ENCODE measurements at places on chromosomes 4 and X.

GRCh38 chr4:185119927-185120630, 23.0 kb upstream of the SLC25A4 start:
- no peak for DNase-seq

GRCh38 chr4:16026160-16026761, 57.6 kb downstream of the PROM1 start:
- DNase-seq: peak; percentile 63

DNA sequence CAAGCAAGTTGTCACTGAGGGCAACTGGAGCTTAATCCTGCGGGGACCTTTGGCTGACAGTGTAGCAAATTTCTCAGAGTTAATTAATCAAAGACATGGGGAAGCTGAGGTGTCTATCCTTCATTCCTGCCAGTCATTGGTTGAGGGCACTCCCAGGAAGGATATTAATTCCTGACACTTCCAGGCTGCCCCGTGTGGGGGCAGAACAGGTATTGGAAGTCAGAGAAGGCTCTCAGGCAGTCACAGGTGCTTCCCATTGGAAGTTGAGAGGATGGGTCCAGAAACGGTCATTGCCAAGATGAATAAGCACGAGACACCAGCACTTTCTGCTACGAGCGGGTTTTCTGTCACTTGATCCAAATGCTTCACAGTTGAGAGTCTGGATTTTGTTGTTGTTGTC, 29.1 kb upstream of the CD38 start:
- DNase-seq: peak; percentile 22

DNA sequence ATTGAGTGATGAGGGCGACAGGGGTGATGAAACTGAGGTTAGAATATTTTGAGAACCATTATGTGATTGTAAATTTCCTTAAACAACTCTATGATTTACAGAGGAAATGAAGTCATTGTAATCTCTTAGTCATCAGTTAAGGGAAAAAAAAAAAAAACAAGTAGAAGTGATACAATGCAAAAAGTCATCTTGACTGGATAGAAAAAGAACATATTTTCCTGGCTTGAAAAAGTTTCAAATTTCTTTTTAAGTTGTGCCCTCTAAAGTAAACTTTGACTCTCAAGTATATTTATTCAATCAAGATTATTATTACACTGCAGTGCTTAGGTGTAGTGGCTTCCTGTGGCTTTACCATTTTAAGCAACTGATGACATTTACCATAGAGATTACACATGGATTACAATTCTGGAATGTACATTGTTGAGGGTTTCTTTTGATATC, 40.6 kb downstream of the GABRB1 start:
- no peak for DNase-seq

- no peak for DNase-seq
Observed at GRCh38 chrX:154833746-154834274, 652 bp downstream of the SMIM9 start.

- DNase-seq: peak; percentile 33
Observed at GRCh38 chrX:12065251-12065650, 73.0 kb upstream of the FRMPD4 start.

DNA sequence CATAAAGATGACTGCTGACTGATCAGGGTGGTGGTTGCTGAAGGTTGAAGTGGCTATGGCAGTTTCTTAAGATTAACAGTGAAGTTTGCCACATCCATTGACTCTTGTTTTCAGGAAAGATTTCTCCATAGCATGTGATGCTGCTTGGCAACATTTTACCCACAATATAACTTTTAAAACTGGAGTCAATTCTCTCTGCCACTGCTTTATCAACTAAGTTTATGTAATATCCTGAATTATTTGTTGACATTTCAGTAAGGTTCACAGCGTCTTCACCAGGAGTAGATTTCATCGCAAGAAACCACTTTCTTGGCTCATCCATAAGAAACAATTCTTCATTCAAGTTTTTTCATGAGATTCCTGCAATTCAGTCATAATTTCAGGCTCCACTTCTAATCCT, 166.5 kb upstream of the SPRY1 start:
- no peak for DNase-seq

DNA sequence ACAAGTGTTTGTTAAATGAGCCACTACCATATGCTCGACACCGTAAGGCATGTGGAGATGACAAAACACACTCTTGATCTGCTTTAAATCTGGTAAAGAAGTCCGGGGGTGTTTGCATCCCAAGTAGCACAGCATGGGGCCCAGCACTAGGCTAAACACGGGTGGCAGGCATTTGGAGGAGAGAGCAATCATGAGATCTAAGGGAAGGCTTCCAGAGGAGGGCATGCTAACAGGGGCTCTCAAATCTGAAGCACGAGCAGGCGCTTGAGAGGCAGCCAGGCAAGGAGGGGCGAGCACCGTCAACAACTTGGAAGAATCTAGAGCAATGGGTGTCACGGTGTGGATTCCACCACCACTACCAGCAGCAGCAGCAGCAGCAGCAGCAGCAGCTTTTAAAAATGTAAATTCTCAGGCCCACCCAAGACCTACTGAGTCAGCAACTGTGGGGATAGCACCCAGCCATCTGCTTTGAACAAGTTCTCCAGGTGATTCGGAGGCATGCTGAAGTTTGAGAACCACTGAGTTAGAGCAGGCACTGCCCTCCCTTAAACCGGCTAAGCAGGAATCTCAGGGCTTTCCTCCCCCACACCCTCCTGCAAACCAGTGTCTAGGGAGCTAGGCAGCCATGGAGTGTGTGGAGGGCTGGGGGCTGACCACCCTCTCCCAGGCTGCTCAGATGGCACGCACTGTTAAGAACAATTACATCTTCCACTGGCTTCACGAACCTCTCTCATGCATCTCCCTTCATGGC, 70.2 kb upstream of the MAP3K15 start:
- DNase-seq: peak; percentile 21

- no peak for DNase-seq
Observed at GRCh38 chrX:132270699-132271098, 51.5 kb upstream of the RAP2C start.

- DNase-seq: no peak
Observed at GRCh38 chrX:110268886-110269285, 49.0 kb downstream of the AMMECR1 start.

DNA sequence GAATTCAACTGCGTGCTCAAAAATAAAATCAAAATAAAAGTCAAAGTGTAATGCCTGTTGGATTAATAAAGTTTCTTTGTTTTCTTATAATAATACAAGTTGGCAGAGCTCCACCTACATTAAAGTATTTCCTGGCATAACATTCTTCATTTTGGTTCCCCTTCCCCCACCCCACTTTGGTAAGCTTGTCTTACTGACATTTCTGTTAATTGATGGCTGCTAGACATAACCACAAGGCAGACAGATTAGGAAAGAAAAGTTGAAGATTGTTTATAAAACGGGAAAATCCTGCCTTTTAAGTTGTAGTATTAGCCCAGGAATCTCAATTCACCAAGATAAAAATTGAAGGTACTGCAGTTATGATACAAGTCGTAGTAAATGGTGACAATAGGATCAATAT, 246.5 kb upstream of the RPS6KA3 start:
- no peak for DNase-seq

GRCh38 chrX:74925225-74926088, at the start of gene NEXMIF:
Gene NEXMIF, minus strand, starts transcription at chrX:74925452.
- DNase-seq: peak; percentile 26

DNA sequence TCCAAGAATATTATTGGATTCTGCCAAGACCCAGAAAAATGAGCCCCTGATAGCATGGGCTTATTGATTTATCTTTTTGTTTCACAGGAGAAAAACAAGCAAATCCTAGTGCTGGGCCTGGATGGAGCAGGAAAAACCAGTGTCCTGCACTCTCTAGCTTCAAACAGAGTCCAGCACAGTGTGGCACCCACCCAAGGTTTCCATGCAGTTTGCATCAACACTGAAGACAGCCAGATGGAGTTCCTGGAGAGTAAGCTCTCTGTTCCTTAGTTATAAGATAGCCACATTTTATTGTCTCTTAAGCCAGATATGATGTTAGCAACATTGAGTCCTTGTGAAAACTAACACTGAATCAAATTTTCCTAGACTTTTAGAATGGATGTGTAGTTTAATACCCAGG, 5.5 kb downstream of the ARL9 start:
- no peak for DNase-seq

DNA sequence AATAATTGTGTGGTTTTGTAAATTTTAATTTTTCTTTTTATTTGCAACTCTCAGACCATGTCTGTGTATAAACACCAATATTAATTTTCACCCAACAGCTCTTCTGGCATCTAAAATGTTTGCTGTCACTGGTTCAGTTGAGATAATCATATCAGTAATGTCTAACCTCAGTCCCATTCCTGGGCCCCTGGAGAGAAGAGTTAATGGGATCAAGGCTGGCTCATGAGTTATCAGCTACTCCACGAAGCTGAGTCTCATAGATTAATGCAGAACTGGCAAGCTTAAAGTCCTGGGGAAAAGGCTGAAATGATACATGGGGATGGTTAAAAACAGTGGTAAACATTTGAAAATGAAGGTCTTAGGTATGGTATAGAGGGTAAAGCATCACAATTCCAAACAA, 28.4 kb upstream of the TSPAN5 start:
- DNase-seq: no peak

DNA sequence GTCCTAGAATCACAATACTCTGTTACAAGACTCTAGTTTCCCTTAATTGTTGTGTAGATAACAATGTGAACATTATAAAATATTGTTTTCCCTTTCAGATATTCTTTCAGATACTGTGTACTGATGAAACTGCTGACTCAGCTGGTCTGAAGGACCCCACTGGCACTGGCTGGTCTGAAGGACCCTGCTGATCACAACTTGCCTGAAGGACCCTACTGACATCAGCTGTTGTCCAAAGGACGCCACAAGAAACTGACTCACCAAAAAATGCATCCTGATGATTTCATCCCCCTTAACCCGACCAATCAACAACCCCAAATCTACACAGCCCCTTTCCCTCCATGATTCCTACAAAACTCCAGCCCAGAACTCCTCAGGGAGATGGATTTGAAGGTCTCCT, 258.8 kb upstream of the GNPDA2 start:
- DNase-seq: no peak

DNA sequence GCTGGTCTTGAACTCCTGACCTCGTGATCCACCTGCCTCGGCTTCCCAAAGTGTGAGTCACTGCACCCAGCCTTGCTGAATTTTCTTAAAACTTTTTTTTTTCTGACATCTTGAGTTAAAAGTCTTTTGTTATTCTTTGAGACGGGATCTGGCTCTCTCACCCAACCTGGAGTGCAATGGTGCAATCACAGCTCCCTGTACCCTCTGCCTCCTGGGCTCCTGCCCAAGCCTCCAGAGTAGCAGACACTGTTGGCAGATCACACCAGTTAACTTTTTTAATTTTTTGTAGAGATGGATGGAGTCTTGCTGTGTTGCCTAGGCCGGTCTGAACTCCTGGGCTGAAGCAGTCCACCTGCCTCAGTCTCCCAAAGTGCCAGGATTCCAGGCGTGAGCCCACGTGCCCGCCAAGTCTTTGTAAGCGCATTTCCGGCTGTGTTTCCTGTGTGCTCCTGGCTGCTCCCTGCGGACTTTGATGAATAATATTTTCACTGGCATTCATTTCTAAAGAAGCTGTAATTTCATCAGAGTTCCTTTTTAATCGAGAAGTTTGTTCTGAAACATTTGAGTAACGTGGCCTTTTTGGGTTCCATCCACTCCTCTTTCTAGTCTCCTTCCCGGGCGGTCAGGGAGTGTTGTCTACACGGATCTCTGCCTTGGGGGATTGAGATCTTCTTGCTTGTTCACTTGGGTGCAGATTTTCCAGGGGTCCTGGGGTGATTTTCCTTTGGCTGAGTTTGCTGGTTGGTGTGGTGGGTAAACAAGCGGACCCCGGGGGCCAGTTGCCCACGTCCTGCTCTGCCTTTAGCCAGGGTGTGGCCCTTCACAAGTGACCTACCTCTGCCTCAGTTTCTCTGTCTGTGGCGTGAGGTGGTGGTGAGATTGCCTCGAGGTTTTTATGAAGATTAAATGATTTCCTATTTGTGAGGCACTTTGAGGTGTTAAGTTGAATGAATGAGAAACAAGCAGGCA, 44.4 kb downstream of the PCGF3 start:
- no peak for DNase-seq

DNA sequence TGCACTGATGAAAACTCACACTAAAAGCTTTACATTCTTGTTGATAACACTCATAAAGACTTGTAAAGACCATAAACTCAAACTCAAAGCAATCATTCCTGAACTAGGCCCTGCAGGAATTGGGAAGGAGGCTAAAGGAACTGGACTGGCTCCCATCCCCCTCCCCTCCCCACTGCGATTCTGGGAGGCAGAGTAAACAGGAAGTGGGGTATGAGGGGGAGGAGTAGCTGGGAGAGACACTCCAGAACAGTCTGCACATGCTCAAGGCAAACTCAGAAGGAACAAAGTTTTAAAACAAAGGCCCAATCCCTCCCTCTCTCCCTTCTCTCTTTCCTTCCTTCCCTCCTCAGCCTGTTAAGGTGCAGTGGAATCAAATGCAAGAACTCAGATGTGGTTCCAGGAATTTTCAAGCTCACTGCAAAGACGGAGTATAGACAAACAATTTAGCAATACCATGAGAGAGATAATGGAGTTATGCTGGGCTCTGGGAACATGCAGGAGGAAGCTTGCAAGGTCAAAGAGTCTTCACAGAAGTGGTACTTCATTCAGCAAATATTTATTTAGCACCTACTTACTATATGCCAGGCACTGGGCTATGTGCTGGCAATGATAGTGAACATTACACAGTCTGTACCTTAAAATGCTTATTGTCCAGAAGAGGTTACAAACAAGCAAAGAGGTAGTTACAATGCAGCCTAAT, 15.9 kb downstream of the MID1IP1 start:
- DNase-seq: peak; percentile 41

- DNase-seq: no peak
Observed at GRCh38 chrX:133654811-133655210, 239.5 kb upstream of the GPC4 start.

DNA sequence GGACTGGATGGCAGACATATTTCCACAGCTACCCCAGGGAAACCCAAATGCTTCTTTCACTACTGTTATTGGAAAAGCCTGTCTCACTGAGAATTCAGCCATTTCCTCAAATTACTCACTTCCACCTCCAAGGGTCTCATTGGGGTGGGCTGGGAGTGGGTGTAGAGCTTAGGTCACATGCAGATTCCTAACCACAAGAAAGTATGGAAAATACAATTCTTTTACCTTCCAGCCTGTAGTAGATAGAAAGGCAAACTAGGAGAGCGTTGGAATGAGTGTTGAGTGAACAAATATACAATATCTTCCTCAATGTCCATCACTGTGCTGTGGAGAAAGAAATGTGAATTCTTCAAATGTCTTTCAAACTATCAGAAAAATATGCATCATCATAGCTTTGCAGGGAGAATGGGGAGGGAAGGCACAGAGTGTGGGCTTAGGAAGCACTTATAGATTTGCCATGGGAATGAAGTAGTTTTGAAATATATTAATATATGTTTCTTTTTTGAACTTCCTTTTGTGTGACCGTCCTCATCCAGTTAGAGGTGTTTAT, 245.3 kb upstream of the JADE1 start:
- DNase-seq: no peak

DNA sequence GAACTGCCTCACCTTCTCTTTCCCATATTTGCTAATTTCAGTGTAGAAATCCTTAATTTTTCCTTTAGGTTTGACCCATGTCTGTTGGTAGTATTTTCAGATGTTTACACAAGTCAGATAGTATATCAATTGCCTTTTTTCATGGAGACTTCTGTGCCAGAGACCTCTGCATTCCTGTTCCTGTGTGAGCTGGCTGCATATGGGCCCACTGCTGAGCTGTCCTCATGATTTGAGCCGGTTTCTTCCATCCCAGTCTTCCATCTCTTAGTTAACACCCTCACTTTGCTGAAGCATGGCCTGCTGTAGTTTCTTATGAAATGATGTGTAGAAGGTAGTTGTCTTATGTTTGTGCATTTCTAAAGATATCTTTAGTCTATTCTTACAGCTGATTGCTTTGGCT, 40.0 kb downstream of the CDS1 start:
- no peak for DNase-seq
